ENCODE measurements at places on chromosomes 13 and 19.

DNA sequence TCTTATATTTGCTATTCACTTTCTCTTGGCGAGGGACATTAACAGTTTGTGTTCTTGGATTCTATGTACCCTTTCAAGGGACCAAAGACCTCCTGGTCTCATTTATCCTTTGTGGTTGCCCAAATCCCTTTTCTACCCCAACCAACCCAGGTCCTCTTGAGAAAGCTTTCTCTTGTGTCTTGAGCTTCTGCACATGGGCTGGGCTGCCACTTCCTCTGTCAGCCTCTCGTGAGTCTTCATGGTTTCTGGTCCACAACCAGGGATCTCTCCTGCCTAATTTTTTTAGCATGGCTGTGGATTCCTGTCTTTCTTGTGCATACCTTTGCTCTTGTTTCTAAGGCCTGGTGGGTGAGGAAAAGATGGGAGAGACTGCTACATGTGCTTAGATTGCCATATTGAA is 14.9 kb downstream of the TIMM13 start:
- no peak for DNase-seq

DNA sequence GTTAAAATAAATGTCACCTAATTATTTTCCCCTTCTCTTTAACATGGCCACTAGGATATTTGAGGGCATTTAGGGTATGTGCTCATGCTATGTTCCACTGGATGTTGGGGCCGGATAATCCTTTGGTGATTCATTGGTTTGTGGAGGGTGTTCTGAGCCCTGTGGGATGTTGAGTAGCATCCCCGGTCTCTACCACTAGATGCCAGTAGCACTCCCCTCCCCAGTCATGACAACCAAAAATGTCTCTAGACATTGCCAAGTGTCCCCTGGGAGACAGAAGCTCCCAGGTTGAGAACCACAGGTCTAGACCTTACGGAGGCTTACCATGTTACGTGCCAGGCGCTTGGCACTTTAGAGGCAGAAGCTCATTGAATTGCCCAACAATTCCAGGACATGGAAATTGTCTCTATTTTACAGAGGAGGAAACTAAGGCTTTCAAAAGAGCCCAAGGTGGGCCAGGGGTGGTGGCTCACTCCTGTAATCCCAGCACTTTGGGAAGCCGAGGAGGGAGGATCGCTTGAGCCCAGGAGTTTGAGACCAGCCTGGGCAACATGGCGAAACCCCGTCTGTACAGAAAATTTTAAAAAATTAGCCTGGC is 14.1 kb downstream of the SHANK1 start:
- no peak for DNase-seq

DNA sequence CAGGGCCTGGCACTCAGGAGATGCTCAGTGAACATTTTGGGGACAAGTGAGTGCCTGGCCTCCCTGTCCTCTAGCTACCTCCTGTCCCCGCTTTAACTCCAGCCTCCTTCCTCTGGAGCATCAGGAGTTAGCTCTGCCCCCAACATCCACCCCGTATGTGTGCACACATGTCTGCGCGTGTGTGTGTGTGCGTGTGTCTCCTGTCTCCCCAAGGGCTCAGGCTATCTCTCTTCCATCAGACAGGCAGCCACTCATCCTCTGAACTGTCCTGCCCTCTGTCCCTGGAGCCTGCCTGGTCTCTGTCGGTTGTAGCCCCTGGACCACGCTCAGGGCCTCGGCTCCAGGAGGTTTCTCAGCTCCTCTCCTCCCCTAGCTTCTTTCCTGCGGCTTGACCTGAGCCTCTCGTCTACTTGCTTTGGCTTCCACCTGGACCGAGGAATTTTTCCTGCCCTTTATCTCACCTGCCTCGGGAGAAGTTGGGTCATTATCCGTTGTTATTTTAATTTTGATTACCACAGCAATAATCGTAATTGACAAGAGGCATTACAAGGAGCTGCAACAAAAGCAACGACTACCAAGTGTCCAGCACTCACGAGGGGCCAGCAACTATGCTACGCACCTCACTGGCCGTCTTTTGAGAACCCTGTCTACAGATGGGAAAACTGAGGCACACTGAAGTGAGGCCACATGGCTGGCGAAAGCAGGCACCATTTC is 32.0 kb upstream of the ASF1B start:
- no peak for DNase-seq

DNA sequence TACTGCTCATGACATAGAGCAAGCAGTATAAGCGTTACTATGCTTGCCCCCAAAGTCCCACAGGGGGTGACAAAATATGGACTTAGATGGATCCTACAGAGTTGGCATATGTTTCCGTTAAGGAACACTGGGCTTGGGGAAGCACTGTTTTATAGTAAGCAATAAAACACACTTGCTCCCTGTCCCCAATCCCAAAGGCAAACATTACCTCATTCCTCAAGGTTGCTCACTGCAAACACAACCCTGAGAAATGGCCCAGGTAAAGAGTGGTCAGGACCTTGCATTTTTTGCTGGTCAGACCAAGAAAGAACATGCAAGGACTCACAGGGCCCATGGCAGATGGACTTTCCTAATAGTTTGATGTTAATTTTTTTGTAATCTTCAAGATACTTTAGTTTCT is 32.3 kb downstream of the UGGT2 start:
- no peak for DNase-seq

- no peak for DNase-seq
Measured at GRCh38 chr13:80361298-80361697, 20.4 kb upstream of the SPRY2 start.

DNA sequence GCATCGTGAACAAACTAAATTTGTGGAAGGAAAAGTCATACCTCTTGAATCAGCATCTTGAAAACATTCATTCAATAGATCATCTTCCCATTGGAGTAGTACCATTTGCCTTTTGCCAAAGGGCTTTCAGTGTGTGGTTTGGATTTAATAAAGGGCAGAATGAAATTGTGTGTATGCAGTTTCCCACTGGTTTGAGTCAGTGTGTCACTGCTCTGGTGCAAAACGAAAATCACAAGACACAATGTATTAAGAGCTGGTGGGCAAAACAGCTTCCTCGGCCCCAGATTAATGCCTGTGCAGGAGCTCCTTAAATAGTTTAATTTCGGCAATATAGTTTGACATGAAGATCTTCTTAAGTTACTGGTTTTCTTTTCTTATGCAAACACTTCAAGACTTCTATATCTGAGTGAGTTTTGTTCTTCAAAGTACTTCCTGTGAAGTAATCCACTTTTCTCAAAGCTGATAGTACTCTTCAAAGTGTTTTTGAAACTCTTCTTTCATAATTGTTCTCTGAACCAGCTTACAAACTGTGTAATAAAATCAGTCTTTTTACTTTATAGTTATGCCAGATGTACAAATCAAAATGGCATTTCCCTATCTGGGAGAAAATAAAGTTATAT is 32.1 kb downstream of the RASL11A start:
- DNase-seq, result no peak

- no peak for DNase-seq
Measured at GRCh38 chr13:110201114-110201513, 105.8 kb downstream of the COL4A1 start.

GRCh38 chr19:39223703-39224279 is 19.7 kb upstream of the SYCN start:
- DNase-seq, result no peak

DNA sequence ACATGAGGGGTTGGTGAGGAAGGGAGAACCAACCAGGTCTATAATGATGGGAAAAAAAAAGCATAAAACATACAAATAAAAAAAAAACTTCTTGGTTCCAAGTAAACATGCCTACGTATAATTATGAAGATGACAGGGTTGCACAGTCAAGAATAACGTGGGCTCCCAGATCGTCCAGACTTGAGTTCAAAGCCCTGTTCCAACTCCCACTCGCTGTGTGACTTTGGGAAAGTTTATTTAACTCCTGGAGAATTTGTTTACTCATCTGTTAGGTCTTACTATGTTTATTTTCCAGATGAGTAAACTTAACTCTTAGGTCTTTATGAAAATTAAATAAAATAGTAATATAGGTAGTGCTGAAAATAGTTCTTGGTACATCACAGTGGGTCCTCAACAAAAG is 13.8 kb downstream of the STARD13 start:
- no peak for DNase-seq

DNA sequence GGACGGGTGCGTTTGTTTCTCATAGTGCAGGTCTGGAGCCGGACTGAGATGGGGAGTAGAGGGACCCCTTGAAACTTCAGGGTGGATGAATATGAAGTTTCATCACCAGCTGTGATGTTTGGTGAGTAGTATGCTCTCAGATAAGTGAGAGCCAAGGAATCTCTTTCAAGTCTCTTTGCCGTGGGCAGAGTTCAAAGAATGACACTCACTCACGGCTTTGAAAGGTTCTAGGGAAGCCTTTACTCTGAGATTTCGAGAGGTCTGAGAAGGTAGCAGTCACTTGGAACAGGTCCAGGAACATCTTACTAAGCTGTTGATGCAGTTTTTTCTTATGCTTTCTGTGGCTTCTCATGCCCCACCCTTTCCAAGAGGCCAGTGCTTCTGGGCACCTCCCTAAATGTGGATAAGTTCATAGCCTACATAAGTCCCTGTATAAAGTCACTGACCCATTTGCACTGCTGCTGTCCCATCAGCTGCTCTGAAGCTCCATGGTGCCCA is at the start of gene IGFL2:
Gene IGFL2, plus strand, starts transcription at position 448 of the 498 bp plus-strand sequence. Its CDS starts 41 bp downstream, at position 489.
- no peak for DNase-seq

DNA sequence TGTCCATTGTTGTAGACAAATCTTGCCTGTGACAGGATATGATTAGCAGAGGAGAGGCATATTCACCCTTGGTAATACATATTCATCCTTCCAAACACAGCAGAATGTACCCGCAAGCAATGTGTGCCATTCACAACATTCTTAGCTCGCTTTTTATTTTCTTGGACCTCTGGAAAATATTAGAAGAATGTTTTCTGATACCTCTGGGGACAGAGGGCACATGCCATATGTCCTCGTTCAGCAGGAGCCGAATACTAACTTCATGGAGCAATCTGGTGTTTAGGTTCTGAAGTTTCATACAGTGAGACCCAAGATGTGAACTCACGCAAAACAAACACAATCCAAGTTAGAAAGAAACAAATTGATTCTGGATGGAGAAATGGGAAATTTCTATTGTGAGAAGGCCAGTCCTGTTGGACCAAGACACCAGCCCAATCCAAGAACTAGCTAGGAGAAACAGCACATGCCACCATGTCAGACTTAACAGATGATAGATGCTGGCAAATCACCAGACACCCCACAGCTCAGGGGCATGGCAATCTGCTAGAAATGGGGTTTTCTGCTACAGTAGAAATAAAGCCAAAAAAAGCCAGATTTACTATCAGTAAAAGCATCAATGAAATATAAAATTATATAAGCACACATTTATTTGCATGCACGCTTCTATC is 297.4 kb downstream of the DCLK1 start:
- DNase-seq, result no peak

- no peak for DNase-seq
Measured at GRCh38 chr13:53088871-53089270, 60.3 kb downstream of the OLFM4 start.

GRCh38 chr19:15623711-15624318 is 8.8 kb downstream of the CYP4F8 start:
- DNase-seq, result no peak

- DNase-seq, result no peak
Measured at GRCh38 chr19:30071871-30072270, 129.8 kb downstream of the URI1 start.

DNA sequence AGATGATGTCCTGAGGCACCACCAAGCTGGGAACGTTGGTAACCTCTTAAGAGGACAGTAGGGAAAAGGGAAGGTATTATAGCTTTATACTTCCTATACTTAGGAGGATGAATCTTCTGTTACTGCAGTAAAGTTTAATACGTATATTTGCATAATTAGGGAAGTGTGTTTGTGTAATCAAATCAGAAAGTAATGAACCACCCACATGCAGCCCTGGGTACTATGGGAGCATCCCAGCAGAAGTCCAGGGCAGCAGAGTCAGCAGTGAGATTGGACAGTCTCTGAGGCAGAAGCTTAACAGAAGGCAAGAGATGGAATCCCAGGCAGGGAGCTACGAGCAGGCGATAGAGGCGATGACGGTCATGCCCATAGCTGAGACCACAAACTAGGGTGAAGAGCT is 12.5 kb downstream of the SAFB start:
- DNase-seq, result no peak

DNA sequence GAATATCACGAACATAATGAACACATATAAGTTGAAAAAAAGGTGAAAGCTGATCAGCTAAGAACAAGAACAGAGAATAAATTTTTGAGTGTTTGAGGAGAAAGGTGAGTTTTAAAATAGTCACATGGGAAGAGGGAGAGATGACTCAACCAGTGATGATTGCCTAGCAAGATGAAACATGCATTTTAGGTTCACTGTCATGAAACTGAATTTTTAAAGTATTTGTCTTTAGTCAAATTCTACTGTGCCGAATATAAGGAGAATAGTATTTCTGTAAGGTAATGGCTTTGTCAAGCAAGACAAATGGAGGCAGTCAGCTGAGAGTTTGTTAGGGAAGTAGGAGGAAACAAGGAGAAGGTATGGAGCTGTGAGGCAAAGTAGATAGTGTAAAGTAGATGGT is 2557.4 kb downstream of the PCDH9 start:
- no peak for DNase-seq

DNA sequence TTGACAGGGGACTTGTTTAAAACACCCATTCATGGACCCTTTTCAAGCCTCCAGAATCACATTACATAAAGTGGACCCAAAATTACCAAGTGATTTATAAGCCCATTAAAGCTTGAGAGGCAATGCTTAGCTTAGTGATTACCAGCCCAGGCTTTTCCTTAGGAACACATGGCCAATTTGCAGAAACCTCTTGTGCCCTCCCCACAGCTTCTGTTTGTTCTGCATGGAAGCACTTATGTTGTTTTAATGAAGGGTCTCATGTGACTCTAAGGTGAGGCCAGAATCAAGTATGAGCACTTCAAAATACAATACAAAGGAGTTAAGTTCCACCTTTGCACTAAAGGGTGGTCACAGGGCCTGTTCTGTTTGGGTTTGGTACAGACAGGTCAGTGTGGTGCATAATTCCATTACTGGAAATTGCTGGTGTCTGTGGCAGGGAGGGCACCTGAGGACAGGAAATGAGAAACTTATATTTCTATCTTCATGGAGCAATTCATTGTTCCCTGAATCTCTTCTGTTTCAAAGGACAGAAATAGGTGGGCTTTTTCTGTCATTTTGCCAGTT is 15.3 kb downstream of the ZNF486 start:
- DNase-seq, result no peak

DNA sequence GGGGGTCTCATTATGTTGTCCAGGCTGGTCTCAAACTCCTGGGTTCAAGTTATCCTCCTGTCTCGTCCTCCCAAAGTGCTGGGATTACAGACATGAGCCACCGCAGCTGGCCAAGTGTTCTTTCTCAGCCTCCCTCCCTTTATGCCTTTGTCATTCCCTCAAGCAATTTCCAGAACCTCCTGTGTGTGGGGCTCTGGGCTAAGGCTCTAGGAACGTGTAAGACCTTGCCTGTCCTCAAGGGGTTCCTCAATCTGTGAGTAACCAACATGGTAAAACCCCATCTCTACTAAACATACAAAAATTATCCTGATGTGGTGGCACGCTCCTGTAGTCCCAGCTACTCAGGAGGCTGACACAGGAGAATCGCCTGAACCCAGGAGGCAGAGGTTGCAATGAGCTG is 15.5 kb upstream of the SPACA4 start:
- no peak for DNase-seq

- no peak for DNase-seq
Measured at GRCh38 chr13:97261254-97262005, 39.3 kb downstream of the MBNL2 start.

- no peak for DNase-seq
Measured at GRCh38 chr13:100022798-100023197, 41.2 kb downstream of the ZIC2 start.

GRCh38 chr13:106479929-106480328 is 55.5 kb downstream of the EFNB2 start:
- DNase-seq, result no peak

- no peak for DNase-seq
Measured at GRCh38 chr13:31213651-31214289, 14.0 kb downstream of the B3GLCT start.
